Bladder microvascular endothelial cell (primary cell): ENCODE measurements at places on chromosomes 1 and 21. TPM values are rescaled to one million over a fixed set of nuclear protein-coding genes. Genes with fewer than 3 reads are reported as not detected.

Gene ANKRD35
- total RNA-seq = 0.06 and 0.16 TPM in 2 replicates

Gene KMO
- total RNA-seq = not detected in 2 replicates

Gene ARHGEF16
- 0.81 and 0.94 TPM in 2 replicates for total RNA-seq

Gene RYR2
- under 0.01 and 0.06 TPM in 2 replicates for total RNA-seq

Gene CLDN17
- total RNA-seq = not detected in 2 replicates

Gene PRKCZ
- 1.6 and 28.6 TPM in 2 replicates for total RNA-seq

Gene FMO1
- not detected in 2 replicates for total RNA-seq
